ENCODE measurements at places on chromosomes 4 and X.

GRCh38 chrX:45872480-45872879, 671.8 kb upstream of the DIPK2B start:
- DNase-seq = no peak

GRCh38 chr4:185911556-185912064, 99.6 kb upstream of the SORBS2 start:
- DNase-seq = no peak

GRCh38 chr4:16139066-16139945, 55.5 kb upstream of the PROM1 start:
- no peak for DNase-seq

- DNase-seq = no peak
These were observed 969.5 kb downstream of the PCDH18 start for GRCh38 chr4:136562834-136563233.

GRCh38 chrX:283115-283845, 2.1 kb downstream of the PLCXD1 start:
- peak; percentile 97 for DNase-seq

DNA sequence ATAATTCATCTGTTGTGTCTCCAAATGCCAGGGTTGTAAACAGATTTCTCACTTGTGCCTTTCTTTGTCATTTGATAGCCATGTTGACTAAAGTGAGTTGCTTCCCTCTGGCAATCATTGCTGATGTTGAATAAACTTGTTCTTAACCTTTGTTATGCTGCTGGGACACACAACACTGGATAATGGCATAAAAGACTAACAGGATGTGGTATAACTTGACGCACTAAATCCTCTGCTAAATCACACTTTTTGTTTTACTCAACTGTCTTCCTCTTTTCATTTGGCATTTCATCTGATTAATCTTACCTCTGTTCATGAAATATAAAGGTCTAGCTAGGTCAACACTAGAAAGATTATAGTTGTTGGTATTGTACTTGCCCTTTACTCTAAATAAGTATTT, 17.6 kb upstream of the CXCL5 start:
- DNase-seq = no peak

DNA sequence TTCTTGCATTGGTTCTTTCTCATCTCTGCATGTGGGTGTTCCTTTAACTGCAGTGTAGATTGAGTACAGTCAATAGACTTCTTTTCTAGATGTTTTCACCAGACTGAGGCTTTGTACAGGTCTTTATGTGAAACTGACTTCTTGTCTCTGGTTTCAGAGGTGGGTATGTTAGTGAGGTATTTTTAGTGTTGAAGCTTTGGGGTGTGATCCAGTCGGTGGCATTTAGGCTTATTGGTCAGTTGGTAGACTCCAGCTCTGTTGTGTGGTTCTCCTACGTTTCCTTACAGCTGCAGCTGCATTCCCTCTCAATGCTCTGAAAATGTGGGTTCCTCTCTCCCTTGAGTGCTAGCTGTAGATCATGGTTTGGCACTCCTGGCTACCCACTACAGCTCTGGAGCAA, 21.3 kb upstream of the AMBN start:
- no peak for DNase-seq

GRCh38 chr4:16437836-16438235, 211.6 kb upstream of the TAPT1 start:
- DNase-seq = no peak

- no peak for DNase-seq
These were observed 111.2 kb upstream of the GRXCR1 start for GRCh38 chr4:42781315-42781714.

- no peak for DNase-seq
These were observed 183.1 kb upstream of the LEF1 start for GRCh38 chr4:108351791-108352190.

DNA sequence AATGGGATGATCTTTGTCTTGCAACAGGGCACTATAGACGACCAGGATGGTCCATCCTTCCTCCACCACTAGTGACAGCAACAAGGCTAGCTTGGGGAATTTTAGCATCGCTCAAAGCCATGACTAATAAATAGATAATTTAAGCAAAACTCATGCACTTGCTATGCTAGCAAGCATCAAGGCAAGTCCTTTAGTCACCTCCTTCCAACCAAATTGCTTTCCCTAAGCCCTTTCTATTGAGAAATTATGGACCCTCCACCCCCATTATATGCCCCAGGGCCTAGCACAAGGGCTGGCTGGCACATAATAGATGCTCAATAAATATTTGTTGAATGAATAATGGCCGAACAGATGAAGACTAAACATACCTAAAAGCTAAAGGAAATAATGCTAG, 28.6 kb downstream of the SLC16A2 start:
- no peak for DNase-seq

- DNase-seq = peak; percentile 29
These were observed 813 bp downstream of the DIAPH2 start for GRCh38 chrX:96685210-96686099.

- no peak for DNase-seq
These were observed 22.5 kb downstream of the ZNF41 start for GRCh38 chrX:47460561-47460960.

All from Ammon's horn (tissue), 1 donor.